ENCODE measurements at places on chromosomes 2 and 18.
A peak's percentile ranks its signal among the peaks of the same experiment; 100 is the strongest.

DNA sequence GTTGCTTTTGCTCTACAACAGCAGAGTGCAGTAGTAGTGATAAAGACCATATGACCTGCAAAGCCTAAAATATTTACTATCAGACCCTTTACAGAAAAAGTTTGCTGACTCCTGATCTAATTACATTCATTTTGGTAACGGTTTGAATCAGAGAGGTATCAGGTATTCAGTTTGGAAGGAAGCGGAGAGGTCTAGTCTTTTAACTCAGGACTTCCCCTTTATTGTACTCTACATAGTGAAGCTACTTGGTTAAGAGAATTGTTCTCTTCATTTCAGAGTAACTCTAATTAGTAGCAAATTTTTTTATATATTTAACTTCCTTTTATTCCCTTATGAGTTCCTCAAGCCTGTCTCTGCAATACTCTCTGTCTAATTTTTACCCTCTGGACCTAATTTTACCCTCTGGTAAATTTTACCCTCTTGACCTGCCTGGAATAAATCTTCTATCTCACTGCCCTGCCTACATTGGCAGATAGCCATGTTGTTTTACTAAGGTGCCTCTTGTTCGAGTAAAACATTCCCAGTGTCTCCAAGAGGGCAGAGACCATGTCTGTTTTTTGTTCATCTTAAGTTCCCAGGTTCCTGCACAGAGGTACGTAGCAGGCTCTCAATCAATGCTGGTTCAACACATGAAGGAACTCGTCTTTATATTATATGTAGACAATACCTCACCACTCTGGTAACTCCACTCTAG lies 170.6 kb downstream of the DNAH6 start:
- no peak for DNase-seq

- no peak for DNase-seq
Measured at GRCh38 chr18:54968807-54969206, 9.5 kb upstream of the CCDC68 start.

DNA sequence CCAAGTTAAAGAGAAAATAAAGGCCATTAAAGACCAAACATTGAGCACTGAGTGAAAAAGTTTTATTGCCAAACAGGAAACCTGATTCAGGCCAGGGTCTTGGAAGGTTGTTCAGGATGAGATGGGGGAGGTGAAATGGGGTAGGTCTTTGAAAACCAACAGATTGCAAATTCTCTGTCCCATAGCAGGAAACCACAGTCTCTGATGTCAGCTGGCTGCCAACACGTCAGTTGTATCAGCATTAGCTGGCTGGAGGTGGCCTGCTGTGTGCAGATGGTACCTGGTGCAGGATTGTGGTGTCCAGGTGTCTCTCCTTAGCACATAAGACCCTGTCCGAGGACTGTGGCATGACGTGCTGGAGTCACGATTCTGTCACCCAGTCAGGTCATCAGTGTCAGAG lies 106.3 kb downstream of the MSH2 start:
- DNase-seq: no peak

DNA sequence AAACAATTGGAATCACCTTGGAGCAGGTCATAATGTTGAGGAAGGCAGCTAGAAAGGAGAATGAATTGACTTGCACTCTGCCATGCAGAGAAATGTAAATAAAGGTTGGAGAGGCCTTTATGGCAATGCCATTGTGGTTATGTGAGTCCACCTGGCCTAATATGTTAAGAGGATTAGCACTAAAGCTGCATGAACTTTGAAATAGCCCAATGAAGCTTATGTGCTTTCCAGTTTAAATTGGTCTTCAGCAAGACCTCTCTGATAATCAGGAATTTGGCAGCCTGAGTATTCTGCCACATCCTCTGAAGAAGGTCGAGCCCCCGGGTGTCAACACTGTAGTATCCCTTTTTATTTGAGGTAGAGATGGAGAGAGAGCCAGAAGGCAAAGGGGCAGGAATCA lies 464.9 kb downstream of the CDH2 start:
- DNase-seq: peak; percentile 83

DNA sequence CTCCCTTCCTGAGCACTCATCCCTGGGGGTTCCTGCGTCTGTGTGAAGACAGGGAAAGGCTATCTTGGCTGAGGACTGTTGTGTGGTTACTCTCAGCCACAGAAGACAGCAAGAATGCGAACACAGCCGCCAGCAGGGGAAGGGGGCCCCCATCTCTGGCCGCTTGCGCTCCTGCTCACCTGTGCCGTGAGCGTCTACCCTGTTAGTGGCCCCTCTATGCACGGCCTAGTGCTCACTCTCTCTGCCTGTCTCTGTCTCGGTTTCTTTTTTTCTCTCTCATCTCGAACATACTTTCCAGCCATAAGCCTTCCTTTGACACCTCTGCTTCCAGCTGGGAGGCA lies 206.7 kb upstream of the APCDD1 start:
- no peak for DNase-seq

GRCh38 chr2:202716953-202717597 lies 82.3 kb downstream of the FAM117B start:
- DNase-seq: no peak

GRCh38 chr18:74856434-74856833 lies 258.8 kb downstream of the ZNF407 start:
- DNase-seq: no peak

- no peak for DNase-seq
Measured at GRCh38 chr2:136121204-136121910, 3.4 kb upstream of the CXCR4 start.

DNA sequence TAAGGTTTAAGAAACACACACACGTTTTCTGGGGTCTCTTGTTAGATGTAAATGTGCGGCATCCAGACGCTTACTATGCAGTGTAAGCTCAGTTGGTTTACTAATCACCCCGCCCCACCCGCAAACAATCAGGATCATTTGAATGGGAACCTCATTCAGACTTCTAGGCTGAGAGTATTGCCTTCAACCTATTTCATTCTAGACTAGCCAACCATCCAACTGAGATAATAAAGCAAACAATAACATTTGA lies 1.3 kb upstream of the FIGN start:
- no peak for DNase-seq

DNA sequence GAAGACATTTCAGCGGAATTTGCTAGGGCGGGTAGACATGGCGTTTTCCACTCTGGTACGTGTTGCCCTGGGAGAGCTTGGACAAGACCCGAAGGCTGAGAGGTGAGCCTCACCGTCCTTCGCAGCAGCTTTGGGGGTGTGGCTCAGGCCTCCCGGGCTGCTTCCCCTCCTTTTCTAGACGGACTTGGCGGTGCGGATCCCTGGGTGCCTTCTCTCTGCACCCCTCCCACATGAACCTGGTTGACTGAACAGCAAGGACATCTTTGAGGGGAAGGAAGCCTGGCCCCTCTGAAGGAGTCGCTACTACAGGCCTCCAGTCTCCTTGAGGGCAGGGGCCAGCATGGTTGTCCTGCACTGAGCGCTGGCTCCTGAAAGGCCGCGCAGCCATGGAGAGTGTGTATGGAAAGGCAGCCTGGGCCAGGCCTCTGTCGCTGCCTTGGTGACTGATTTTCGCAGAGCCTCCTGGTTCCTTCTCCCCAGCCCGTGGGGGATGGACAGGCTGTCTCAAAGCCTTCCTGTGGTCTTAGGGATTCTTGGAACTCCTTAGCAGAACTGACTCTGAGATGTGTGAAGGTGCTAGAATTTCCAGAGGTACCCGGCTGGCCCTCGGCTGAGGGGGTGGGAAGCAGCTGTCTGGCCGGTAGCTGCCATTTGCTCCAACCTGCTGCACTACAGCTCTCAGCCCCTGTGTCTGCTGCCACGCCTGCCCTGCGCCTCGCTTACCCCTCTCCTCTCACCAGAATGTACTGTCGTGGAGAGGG lies 9.9 kb downstream of the CNNM4 start:
- DNase-seq: no peak

GRCh38 chr2:39059366-39059952 lies 61.4 kb downstream of the SOS1 start:
- DNase-seq: peak; percentile 3

DNA sequence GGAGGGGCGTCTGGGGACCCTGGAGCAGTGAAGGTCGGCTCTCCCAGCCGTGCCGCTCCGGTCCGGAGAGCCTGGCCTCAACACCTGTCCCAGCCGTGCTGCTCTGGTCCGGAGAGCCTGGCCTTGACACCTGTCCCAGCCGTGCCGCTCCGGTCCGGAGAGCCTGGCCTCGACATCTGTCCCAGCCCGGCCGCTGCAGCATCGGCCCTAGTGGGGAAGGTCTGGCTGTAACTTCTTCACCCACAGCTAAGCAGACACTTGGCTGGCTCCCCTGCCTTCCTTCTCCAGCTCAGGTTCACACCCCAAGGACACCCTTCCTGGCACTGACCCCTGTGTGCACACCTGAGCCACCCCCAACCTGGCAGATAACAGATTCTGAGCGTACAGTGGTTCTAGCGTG lies 4.6 kb downstream of the KCNG2 start:
- no peak for DNase-seq

GRCh38 chr2:104321796-104322349 lies 532.0 kb upstream of the POU3F3 start:
- DNase-seq: no peak

DNA sequence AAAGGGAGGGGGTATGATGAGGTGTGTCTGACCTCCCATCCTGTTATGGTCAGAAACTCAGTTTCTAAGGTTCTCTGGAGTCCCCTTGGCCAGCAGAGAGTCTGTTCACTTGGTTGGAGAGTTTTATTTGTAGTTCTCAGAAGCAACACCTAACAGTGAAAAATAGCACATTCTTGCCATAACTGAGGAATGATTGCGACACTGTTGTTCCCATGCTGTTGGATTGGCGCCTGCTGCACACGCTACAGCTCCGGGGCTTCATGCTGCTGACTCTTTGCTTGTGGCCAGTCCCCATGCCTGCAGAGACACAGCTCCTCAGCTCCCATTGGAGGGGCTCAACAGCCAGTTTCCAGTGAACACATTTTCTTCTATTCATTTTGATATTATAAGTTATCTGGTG lies 42.1 kb downstream of the TPGS2 start:
- DNase-seq: no peak

DNA sequence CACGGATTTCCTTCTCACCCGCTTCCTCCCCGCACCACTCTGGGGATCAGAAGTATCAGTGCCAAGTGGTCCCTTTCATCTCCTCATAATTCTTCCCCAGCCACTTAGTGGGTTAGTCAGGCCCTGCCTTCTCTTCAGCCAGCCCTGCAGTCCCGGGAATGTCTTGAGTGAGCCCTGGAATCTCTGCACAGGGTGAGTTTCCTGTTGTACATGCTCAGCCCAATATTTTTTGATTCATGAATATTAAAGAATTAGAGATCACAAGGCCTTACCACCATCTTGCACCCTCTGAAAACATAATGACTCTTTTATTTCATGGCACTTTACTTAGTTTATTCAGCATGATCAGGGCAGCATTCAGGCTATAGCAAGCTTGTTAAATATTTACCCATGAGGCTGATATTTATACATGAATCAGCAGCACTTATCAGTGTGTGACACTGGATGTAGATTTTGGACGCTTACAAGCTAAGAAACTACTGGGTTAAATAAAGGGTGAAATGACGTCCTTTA lies 159.4 kb upstream of the FOSL2 start:
- no peak for DNase-seq

DNA sequence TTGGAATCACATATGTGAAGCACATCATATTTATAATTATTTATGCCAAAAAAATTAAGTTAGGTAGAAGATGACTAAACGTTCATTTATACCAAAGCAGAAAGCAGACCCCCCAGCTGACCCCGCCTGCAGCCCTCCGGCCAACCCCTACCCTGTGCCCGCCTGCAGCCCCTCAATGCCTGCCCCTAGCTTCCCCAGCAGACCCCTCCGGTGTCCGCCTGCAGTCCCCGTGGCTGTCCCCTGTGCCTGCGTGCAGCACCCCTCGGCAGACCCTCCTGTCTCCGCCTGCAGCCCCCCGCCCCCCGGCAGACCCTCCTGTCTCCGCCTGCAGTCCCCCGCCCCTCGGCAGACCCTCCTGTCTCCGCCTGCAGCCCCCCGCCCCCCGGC lies 136.2 kb downstream of the NFATC1 start:
- DNase-seq: no peak

GRCh38 chr2:217749008-217749407 lies 253.8 kb downstream of the TNS1 start:
- DNase-seq: no peak

DNA sequence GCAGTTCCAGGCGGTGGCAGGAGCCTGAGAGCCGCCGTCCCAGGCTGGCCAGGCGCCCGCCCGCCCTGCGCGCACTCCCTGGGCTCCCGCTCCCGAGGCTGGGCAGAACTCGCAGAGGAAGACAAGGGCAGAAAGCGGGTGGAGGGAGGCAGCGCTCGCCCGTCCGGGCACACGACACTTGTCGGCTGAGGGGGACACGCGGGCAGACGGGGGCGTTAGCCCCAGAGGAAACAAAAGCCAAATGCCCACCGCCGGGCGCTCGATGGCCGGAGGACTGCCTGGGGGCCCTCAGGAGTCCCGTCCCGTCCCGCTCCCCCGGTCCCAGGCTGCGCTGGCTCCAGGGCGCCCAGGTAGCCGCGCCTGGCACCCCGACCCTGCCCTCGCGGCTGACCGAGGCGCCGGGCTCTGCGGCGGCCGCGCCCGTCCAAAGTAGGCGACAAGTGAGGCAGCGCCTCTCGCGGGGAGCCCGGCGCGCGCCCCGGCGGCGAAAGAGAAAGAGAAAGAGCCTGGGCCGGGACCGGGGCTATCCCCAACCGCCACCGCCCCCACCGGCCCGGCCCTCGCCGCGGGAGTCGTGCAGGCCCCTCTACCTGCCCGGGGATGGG lies 491 bp downstream of the L3MBTL4 start:
- no peak for DNase-seq

DNA sequence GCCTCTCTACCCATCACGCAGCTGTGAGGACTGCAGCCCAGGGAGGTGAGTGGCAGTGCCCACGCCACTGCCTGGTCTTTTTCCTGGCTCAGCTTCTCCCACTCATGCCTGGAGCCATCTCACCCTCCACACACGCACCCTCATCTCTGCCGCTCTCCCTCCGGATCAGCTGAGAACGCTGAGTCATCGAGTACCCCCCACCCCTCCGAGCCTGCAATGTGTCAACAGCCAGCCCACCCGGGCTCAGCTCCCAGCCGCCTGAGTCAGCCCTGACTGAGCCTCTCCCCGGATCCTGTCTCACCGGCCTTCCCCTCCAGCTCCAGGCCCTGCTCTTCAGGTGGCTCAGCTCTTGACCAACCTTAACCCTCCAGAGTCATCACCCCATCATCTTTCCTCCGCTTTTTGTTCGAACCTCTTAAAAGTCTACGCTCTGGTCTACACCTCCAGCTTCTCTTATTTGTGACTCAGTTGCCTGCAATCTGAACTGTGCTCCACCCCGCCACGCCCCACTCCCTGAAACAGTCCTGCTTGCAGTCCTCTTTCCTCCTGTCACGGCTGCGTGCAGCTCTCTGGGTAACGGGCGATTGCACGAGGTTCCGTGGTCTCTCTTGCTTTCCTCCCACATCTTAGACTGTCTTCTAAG lies 94.4 kb upstream of the ASAP2 start:
- DNase-seq: no peak

GRCh38 chr2:220779931-220780330 lies 792.2 kb downstream of the EPHA4 start:
- DNase-seq: no peak

- DNase-seq: no peak
Measured at GRCh38 chr2:97717613-97717995, 4.2 kb downstream of the ZAP70 start.
